ENCODE measurements at places on chromosomes 5 and 9.

DNA sequence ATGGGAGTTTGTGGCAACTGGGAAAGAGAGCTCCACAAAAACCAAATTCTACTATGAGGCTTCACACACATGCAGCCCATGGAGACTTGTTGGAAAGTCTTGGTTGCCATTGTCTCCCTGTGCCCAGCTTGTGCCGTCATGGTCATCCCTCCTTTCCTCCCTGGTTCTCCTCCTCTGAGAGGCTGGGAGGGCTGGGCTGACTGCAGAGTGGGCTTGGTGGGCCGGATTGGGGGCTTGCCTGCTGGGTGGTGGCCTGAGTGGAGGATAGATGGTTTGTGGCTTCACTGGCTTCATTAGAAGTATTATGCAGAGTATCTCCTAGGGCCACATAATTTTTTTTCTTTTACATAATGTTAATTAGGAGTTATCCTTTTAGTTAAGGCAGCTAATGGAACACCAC, 52.3 kb upstream of the IRX2 start:
- DNase-seq = no peak

DNA sequence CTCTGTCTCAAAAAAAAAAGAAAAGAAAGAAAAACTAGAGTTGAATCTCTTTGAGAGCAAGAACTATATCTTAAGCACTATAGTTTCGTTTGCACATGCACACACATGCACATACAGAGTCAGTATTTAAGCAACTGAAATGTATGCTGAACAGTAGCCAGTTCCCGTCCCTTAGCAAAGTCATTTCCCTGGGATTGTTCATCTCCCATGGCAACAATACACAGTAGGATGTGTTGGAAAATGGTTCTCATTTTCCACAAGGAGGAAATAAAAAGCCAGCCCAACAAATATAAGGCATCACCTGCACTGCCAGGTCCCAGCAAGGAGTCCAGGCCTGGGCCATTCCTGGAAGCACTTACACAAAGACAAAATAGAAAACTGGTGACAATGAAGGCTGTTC, 4.2 kb upstream of the ZNF346 start:
- DNase-seq = no peak

DNA sequence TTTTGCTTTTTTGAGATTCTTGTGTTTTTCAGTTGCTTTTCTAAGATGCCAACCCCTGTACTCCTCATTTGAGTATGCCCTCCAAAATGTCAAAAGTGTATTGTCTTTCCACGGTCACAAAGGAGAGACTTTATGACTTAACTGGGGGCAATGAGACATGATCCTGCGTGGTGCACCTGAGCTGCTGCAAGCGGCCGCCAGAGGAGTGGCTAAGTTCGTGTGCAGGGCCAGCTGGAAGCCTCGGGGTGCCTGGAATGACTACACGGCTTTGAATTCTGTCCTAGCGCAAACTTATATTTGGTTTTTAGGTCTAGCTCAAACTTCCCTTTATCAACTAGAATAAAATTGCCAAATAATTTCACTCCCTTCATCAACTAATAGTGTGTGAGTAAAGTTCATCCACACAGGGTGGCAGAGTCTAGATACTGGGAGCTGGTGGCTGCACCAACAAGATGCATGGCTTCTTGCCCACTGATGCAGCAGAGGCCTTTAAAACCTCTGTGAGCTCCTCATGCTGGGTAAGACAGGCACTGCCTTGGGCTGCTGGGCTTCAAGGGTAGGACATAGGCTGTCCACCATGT, 4.7 kb downstream of the GADD45G start:
- DNase-seq = no peak

DNA sequence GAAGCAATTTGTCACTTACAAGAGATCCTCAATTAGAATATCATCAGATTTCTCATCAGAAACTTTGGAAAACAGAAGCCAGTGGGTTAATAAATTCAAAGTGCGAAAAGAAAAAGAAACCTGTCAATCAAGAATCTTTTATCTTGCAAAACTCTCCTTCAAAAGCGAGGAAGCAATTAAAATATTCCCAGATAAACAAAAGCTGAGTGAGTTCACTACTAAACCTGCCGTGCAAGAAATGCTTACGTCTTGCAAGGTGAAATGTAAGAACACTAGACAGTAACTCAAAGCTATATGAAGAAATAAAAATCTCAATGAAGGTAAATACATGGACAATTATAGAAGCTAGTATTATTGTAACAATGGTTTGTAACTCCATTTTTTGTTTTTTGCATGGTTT, 62.8 kb upstream of the IL33 start:
- no peak for DNase-seq

DNA sequence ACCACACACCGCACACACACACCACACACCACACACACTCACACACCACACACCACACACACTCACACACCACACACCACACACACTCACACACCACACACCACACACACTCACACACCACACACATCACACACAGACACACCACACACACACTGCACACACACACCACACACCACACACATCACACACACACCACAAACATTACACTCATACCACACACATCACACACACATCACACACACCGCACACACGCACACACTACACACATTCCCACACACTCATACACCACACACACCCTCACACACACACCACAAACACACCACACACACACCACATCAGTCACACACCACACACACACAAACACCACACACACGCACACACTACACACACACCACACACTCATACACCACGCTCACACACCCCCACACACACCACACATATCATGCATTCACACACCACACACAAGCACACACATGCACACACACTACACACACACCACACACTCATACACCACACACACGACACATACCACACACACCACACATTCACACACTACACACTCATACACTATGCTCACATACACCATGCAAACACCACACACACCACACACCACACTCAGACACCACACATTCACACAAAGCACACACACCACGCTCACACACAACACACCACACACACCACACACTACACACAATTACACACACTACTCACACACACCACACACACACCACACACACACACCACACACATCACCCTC, 1.1 kb upstream of the UBE2QL1 start:
- DNase-seq = no peak

GRCh38 chr5:157987259-157987658, 128.3 kb upstream of the CLINT1 start:
- DNase-seq = no peak

DNA sequence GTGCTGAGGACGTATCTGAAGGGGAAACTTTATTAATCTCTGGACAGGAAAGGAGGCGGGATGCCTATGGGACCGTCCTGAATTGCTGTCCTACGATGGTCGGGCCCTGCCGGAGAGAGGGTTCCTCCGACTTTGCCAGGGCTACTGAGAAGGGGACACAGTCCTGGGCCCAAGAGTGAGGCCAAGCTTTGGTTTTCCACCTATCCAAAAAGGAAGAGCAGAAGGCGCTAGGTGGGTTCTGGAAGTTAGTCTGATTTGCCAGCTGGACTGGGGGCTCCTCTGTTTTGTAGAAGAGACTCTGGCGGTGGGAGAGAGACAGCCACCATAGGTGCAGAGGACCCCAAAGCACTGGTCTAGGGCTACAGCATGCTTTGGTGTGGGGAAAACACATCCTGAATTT, 243.8 kb upstream of the IRX4 start:
- DNase-seq = no peak

DNA sequence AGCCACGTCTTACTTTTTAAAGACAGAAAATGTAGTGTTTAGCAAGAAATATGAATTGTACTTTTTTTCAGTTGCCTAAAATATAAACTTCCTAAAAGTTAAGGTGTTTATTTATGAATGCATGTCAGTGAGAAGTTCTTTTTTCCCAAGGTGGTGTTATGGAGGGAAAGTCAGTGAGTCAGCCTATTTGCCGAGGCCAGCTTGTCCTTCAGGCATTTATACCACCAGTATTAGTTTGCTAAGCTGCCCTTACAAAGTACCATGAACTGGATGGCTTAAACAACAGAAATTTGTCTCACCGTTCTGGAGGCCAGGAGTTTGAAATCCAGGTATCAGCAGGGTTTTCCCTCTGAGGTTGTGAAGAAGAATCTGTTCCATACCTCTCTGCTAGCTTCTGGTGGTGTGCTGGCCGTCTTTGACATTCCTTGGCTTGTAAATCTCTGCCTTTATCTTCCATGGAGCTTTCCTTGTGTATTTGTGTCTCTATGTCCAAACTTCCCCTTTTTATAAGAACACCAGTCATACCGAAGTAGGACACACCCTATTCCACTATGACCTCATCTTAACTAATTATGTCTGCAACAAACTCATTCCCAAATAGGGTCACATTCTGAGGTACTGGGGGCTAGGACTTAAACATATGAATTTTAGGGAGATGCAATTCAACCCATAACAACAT, 38.4 kb downstream of the PRKACG start:
- DNase-seq = no peak

DNA sequence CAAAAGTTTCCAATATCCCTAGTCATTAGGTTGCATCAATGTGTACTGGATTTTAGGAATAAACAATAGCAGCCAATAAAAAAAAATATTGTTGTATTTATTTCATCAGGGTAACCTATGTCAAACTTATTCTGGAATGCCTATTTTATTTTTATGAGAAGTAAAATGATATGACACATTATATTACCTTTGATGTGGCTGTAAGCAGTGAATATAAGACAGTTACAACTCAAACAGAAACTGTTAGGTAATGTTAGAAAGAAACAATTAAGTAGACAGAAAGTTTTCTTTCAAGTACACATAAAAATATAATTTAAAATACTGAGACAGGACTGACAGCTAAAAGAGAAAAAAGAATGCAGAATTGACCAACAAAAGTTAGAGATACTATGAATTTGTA, 65.5 kb downstream of the GNG10 start:
- no peak for DNase-seq

DNA sequence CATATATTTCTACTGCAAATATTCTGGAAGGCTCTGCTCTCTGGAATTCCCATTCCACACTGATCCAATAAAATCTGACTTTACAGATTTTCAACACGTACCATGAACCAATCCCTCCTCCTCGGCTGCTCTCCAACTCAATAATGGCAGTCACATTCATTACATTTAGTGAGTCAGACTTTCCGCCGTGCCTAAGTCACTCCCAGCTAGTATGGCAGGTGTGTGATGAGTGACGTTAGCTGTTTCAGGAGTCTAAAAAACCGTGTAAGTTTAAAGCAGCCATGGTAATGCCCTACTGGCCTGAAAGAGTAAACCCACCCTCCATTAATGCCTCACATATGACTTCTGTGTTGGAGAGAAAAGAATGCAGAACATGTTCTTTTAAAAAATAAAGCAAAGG, 3.3 kb downstream of the FBN2 start:
- DNase-seq = no peak

GRCh38 chr5:135194573-135195269, 160.7 kb upstream of the PITX1 start:
- no peak for DNase-seq

Measured in RPMI8226 (cell line).